Stimulated activated CD4-positive, alpha-beta T cell treated with anti-CD3 and anti-CD28 coated beads, Interleukin-1b, Interleukin-23, amount 100 ng/mL, for 1 hour (primary cell): ENCODE measurements at places on chromosomes 5 and 9.

GRCh38 chr5:141363952-141364660 is at the start of gene PCDHGA5:
Gene PCDHGA5 (plus strand): TSS chr5:141364162. CDS start chr5:141364331, 169 bp downstream.
- DNase-seq = no peak

- DNase-seq = no peak
These were observed at the start of gene PCDHGA2 for GRCh38 chr5:141338538-141339306. Gene PCDHGA2 (plus strand): TSS chr5:141338760.

- DNase-seq = no peak
These were observed 9.1 kb downstream of the AFAP1L1 start for GRCh38 chr5:149280802-149281201.

DNA sequence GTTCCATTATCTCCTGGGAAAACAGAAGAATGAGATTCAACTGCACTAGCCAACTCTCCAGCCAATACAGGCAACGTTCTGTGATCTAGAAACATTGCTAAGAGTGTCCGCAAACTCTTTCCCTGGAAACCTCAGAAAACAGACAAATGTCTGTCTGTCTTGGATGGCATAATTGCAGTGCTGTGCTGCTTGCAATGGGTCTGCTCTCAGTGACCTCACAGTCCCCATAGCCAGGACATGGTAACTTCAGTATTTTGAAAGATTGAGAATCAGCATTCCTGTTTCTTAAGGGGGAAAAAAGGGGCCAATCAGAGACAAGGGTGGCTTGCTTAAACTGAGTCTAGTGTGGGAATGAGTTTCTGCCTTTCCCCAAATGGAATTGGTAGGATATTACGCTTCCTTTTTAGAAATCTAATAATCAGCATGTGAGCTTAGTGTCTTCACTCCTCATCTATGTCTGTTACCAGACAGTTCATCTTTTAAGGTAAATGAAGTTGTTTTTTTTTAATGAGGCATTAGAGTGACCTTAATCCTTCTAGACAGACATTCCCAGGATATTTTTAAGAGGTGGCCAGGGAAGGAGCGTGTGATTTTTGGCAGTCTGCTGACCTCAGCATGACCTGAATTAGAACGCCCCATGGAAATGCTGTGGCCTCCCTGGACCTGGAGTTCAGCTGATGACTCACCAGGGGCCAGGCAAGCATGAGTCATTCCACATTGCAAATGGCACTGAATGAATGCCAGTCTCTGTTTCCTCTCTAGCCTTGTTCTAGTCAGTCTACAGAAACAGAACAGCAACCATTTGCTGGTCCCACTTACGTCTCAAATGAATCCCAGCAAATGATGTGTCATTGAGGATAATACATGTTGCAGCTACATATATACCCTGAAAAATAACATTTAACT is 210.2 kb upstream of the ACTBL2 start:
- DNase-seq = no peak
